ENCODE measurements at places on chromosomes 12 and 14. TPM values are rescaled to one million over a fixed set of nuclear protein-coding genes. Genes with fewer than 3 reads are reported as not detected.

DNA sequence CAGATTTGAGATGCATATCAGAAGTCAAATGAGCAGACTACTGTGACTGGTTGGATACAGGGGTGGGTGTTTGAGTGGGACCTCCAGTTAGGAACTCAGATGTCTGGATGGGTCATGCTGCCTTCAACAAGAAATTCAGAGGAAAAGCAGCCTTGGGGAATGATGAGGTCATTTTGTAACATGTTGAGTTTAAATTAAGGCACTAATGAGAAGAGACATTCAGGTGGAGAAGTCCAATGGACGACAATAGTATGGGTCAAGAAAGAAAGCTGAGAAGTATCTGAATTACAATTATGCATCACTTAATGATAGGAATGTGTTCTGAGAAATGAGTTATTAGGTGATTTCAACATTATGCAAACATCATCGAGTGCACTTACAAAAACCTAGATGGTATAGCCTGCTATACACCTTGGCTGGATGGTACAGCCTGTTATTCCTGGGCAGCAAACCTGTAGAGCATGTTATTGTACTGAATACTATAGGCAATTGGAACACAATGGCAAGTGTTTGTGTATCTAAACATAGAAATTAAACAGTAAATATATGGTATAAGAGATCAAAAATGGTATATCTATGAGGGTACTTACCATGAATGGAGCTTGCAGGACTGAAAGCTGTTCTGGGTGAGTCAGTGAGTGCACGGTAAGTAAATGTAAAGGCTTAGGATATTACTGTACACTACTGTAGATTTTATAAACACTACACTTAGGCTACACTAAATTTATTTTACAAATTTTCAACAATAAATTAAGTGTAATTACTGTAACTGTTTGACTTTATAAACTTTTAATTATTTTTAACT is 414.7 kb downstream of the RAD51B start:
- H3K4me1 ChIP-seq = no peaks in the 10 kb centered on the region
- DNase-seq = no peak
- H3K27ac ChIP-seq = no peak overlapping the region

DNA sequence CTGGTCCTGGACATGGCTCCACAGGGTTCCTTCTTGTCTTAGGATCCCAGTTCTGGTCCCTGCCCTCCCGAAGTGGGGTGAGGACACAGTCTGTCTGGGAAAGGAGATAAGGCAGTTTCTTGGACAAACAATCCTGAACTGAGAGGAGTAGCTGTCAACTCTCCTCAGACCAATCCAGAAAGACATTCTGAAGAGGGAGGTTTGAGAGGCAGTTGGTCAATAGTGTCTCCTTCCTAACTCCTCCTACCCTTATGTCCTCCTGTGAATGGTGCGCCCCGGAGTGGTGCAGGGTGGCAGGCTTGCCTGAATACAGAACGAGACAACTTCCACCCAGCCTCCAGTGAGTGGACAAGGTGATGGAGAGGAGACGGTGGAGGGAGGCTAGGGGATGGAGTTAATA is 15.4 kb upstream of the ASIC1 start:
- peaks cover 7% of the 10 kb centered on the region for H3K4me1 ChIP-seq
- no peak overlapping the region for H3K4me3 ChIP-seq
- no peak for DNase-seq
- H3K27ac ChIP-seq = no peak overlapping the region
- no peaks in the 10 kb centered on the region for H3K27me3 ChIP-seq
- no peaks in the 10 kb centered on the region for H3K36me3 ChIP-seq

DNA sequence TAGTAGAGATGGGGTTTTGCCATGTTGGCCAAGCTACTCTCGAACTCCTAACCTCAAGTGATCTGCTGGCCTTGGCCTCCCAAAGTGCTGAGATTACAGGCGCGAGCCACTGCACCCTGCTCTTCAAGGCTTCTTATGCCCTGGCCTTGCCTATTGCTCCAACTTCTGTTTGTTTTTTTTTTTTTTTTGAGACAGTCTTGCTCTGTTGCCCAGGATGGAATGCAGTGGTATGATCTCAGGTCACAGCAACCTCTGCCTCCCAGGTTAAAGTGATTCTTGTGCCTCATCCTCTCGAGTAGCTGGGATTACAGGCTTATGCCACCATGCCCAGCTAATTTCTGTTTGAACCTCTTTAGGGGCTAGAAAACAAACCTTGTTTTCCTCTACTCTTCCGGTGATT is 6.0 kb upstream of the ABCD4 start:
- H3K27me3 ChIP-seq = no peaks in the 10 kb centered on the region
- H3K4me3 ChIP-seq = no peak overlapping the region
- H3K27ac ChIP-seq = no peak overlapping the region
- no peaks in the 10 kb centered on the region for H3K4me1 ChIP-seq

- peak; percentile 79 for DNase-seq
- H3K4me3 ChIP-seq = peak overlapping the region; percentile 70
- peak overlapping the region; percentile 99 for H3K27ac ChIP-seq
- H3K27me3 ChIP-seq = no peaks in the 10 kb centered on the region
Observed at GRCh38 chr12:124913474-124914391, 717 bp downstream of the UBC start.

The CCT2 gene
- polyA plus RNA-seq = 87.4 TPM
